Fibroblast of mammary gland (primary cell): ENCODE measurements at places on chromosomes 7 and 10.

DNA sequence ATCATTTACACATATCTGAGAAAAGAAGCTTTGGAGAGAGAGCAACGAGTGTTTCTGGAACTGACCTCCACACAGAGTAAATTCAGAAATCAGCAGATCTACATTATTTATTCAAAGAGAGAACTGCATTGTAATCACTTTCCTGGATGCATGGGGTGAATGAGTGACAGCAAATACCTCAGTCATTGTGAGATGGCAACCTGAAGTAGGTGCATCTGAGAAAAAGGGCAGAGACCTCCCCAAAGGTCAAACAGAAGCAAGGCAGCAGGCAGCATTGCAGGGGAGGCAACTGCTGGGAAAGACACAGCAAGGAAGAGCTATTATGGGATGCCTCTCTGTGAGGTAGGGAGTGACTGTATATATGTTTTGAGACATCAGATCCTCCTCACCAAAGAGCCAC lies 26.5 kb upstream of the SMIM30 start:
- no peak for DNase-seq

GRCh38 chr7:37341033-37341630 lies 107.5 kb downstream of the ELMO1 start:
- no peak for DNase-seq

GRCh38 chr10:17847585-17848296 lies 38.6 kb downstream of the MRC1 start:
- DNase-seq: peak; percentile 41

- no peak for DNase-seq
Observed at GRCh38 chr10:58830697-58831096, 318.0 kb downstream of the BICC1 start.
